ENCODE measurements at places on chromosomes 5 and 9.

- DNase-seq = no peak
Observed at GRCh38 chr9:18922161-18922885, 110.7 kb downstream of the SAXO1 start.

GRCh38 chr5:143397302-143398052 is 6.0 kb downstream of the NR3C1 start:
- no peak for DNase-seq

GRCh38 chr5:142432369-142432863 is 107.6 kb upstream of the SPRY4 start:
- no peak for DNase-seq

GRCh38 chr9:72130321-72130720 is 18.9 kb upstream of the GDA start:
- no peak for DNase-seq

DNA sequence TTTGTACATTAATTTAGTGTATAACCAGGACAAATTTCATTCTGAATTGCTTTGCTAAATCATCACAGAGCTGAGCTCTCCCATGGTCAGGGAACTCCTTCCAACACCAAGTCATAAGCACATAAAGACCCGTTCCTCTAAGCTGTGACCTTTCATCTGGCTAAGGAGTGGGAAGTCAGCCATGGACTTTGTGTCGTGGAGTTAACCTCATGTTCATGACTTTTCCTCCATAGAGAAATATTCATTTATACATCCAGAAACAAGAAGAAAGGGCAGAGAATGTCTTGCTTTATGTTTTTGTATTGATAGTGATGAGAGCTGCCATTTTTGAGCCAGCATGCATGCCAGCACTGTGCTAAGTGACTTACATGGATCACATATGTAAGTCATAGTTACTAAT is 97.5 kb downstream of the INIP start:
- no peak for DNase-seq

DNA sequence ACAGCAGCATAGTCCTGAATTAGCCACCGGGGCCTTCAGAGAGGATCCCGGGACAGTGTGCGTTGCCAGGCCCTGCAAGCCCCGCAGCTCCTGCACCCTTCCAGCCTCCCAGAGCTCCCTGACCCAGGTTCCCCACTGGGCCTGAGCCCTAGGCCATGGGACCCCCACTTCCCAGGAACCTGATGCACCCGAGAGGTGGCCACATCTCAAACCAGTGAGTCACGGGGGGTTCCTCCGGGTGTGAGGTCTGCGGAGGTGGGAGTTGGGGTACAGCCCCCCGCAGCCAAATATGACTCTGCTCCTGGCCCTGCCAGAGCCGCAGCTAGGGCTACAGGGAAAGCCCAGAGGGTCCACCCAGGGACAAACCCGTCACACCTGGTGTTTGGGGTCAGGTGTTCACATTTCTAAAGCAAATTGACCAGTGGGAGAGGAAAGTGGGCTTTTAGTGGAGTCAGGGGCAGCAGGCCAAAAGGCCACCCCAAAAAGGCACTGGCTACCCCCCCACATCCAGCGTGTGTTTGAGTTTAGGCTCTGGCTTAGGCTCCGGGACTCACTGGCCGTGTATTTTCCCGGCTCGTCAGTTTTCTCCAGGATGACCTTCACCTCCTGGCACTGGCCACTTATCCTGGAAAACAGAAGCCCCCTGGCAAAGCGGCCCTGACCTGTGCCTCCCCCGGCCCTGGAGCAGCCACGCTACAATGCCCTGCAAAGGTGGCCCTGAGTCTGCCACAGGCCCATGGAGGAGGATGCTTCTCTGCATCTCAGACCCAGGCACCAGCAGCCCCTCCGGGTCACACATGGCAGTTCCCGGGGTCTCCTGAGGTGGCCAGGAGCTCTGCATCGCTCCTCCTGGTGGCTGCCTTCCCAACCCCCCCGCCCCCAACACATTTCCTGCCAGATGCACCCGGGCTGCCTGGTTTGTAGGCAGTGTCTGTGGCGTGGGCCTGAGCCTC is 17.4 kb upstream of the OBP2B start:
- DNase-seq = no peak

GRCh38 chr5:173327948-173328843 is at the start of gene STC2:
Gene STC2, minus strand, starts transcription at chr5:173328414. Its CDS starts 221 bp downstream, at chr5:173328193.
- DNase-seq = no peak

DNA sequence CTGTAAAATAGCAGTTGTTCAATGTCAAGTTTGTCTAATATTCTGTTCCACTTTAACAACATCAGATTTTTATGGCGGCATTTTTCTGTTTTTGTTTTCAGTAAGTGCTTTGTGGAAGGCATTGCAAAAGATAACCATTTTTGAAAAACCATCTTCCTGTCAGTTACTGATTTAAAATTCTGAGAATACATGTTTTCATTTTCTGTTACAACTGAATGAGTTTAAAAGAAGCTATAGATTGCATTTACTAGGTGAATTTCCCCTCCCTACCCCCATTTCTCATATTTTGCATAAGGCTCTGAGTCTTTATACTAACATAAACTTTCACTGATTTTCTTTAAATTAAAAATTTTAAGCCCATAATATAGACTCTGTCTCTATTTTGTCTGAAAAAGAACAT is 4.6 kb upstream of the ERAP2 start:
- no peak for DNase-seq

DNA sequence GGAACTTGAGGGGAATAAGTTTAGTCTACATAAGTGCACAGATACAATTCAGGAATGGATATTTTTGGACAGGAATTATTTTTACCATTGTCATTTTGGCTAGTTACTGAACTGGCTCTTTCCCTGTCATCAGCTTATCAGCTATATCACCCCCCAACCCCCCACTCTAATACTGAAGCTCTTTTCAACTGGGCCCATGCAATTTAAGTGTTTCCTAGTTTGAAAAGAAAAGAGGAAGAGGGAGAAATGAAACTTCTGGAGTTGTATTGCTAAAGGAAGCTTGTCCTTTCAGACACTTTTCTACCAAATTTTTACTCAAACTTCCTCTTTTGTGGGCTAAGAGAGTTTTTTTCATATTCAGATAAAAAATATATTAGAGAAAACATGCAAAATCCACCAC is 18.5 kb upstream of the TIMD4 start:
- no peak for DNase-seq

All from CMK (cell line).